Chondrocyte (in vitro differentiated cells): ENCODE measurements at places on chromosomes 4 and X.

- DNase-seq: no peak
Measured at GRCh38 chr4:77176640-77177039, 19.6 kb downstream of the CCNG2 start.

GRCh38 chrX:47234583-47234982 is 1.8 kb downstream of the USP11 start:
- DNase-seq: no peak

GRCh38 chr4:124019749-124020549 is 623.4 kb downstream of the SPRY1 start:
- no peak for DNase-seq

GRCh38 chrX:140923118-140923517 is 79.3 kb upstream of the SPANXB1 start:
- DNase-seq: no peak

GRCh38 chr4:151184523-151185458 is 85.4 kb downstream of the RPS3A start:
- no peak for DNase-seq

DNA sequence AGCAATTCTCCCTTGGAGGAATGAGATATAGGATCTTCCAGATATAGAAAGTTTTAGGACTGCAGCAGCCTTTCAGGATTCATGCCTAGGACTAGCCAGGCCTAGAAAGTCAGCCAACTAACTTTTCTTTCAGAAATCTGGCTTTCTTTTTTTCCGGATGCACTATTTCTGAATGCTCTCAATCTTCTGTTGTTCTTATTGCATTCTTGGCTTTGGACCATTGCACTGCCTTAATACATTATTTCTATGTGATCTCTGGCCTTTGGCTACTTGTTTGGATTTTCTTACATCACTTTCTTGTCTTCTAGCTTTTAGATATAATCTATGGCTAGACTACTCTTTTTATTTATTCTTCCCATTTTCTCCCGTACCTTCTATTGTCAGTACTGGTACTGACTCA is 813.1 kb upstream of the HTR2C start:
- DNase-seq: no peak

DNA sequence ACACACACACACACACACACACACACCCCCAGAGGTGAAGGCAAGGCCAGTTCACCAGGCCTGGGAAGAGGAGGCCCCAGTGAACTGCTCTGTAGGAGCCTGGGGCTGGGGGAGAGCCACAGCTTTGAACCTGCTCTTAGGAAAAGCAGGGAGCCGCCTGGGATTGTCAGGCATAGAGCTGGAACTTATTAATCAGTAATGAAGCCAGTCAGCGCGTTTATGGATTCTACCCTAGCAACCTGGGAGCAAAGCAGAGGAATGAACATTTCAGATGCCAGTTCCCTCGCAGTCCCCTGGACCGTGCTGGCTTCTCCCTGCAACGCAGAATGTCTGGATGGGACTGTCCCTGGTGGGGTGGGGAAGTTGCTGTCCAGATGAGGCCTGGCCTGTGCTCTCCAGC is 45.3 kb upstream of the DDX3X start:
- no peak for DNase-seq

DNA sequence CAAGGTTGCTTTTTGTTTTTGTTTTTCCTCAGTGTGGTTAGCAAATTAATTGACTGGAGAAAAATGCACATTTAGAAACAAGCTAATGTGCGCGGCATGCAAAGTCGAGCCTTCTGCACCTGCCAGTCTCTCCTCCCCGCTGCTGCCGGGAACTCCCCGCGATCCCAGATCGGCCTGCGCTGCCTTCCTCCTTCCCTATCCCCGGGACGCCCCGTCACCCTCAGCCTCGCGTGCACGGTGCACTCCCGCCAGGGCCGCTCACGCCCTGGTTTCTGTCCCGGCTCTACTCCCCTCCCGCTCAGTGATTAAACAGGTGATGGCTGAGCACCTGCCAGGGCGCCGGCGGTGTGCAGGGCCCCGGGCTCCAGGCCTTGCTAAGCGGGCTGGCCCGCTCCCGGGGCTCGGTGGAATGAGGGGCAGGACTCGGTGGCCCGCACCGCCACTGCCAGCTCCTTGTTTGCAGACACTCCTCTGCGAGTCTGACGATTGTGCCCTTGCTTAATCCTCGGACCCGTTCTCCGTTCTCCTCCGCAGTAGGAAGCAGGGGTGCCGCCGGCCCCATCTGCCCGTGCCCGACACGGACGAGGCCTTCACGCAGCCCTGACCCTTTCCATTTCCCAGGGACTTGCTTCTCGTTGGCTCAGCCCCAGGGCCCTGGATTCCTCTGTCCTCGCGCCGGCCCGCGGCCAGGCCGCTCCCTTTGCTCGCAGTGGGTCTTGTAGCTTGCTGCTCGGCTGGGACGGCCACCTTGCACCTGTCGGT is 143.4 kb downstream of the TRIML1 start:
- no peak for DNase-seq

- no peak for DNase-seq
Measured at GRCh38 chrX:102883491-102883890, 53.6 kb upstream of the RAB40AL start.

DNA sequence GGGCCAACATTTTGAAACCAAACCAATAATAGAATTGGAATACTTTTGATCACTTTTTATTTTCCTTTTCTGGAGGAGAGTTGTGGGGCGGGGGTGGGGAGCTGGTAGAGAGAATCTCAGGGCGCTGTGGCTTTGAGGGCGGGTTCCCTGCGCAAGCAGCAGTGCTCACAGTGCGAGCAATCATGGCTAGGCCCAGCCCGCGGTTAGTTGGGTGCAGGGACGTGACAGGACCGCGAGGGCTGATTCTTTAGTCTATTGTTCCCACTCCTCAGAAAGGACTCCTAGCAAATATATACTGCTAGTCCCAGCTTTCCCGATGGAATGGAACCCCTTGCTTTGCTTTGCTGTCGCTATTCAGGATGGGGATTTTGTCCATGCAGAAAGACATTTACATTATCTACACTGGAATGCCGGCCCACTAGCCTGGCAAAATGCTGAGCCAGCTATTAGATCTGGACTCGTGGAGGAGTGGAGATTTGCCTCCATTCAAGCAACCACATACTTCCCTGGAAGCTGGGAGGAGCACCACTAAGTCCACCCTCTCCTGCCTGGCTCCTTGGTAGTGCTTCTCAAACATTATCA is 23.9 kb upstream of the APLN start:
- no peak for DNase-seq

- DNase-seq: no peak
Measured at GRCh38 chr4:105677709-105678108, 30.8 kb downstream of the INTS12 start.

DNA sequence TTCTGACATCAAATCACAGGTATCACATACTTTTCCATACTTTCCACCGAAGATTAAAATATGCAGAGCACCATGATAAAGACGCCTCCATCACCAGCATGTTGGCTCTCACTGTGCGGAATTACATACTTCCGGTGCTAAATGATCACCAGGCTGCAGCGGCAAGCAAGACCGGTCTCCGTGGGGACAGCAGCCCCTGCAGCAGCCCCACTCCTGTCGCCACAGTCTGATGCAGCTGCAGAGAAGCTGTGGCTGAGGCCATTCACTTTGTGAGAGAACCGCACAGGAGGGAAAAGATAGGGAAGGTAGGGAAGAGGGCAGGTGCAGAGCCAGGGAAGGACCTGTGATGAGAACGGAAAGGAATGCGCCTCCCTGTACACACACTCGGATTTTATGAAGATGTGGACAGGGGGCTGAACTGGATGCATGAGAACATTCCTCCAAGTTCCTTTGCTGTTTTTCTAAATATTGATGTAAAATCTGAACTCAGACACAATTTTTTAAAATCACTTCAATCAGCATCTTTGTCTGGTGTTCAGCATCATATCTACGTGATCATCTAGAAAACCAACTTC is 38.3 kb downstream of the AFAP1 start:
- DNase-seq: no peak

DNA sequence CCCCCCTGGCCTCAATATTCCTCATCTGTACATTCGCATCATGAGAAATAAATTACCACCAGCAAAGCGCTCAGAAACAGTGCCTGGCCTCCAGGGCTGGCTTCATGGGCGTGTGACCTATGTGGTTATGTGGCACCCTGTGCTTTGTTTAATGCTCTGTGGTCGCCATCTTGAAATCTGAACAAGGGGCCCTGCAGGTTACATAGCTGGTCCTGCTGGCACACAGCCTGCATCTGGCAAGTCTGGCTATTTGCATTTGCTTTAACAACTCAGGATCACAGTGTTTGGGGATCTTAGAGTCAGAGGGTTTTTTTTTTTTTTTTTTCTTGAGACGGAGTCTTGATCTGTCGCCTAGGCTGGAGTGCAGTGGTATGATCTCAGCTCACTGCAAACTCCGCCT is 9.9 kb downstream of the FOXP3 start:
- DNase-seq: no peak
